ENCODE measurements at places on chromosomes 1 and 21.

DNA sequence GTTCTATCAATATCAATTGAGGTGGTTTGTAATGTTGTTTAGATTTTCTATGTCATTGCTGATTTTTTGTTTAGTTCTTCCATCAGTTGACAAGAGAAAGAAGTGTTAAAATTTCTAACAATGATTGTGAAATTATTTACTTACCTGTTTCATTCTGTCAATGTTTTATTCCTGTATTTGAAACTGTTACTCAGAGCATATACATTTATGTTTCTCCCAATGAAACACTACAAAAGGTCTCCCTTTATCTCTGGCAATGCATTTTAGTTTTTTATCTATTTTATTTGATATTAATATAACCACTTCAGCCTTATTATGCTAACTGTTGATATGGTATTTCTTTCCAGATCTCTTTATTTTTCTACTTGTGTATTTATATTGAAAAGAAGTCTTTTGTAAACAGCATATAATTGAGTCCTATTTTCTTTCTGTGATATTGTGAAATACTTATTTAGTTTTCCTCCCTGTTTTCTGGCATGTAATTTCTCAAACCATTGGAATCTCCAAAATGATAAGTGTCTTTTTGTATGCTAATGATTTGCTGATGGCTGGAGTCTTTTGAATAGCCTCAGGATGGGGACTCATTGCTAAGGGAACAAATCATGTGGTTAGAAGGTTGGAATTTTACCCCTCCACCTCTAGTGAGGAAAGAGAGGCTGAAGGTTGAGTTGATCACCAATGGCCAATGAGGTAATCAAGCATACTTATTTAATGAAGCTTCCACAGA is 122.0 kb downstream of the ADSS2 start:
- no peak for DNase-seq

DNA sequence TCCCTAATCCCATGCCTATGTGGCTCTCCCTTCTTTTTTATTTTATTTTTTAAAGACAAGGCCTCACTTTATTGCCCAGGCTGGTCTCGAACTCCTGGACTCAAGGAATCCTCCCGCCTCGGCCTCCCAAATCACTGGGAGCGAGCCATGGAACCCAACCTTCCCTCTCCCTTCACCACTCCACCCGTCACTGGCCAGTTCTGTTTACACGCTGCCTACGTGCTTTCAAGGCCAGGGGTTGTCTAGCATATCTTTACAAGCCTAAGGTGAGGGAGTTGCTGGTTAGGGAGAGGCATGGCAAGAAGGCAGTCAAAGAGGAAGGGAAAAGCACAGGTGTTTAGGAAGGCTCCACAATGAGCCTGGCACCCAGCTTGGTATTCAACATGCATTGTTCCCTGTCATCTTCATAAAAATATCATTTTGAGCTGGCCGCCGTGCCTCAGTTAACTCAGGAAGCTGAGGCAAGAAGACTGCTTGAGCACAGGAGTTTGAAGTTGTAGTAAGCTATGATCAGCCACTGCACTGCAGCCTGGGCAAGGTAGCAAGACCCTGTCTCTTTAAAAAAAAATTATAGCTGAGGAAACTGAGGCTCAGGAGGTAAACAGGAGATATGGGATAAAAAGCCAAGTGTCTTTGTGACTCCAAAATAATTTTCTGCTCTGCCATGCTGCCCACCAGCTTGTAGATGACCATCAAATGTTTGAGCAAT is 1.1 kb downstream of the RHBDL2 start:
- no peak for DNase-seq

GRCh38 chr1:26839339-26839722 is 12.8 kb downstream of the ZDHHC18 start:
- no peak for DNase-seq

- no peak for DNase-seq
These were observed 43.9 kb upstream of the LYST start for GRCh38 chr1:235910357-235911299.

GRCh38 chr1:30597711-30598110 is 125.7 kb downstream of the MATN1 start:
- DNase-seq = no peak

GRCh38 chr1:117339866-117340700 is 27.2 kb upstream of the MAN1A2 start:
- DNase-seq = peak; percentile 73

- DNase-seq = no peak
These were observed 5.3 kb upstream of the P3R3URF start for GRCh38 chr1:46181343-46182260.
